ENCODE measurements at places on chromosomes 7 and 10. TPM values are rescaled to one million over a fixed set of nuclear protein-coding genes. Genes with fewer than 3 reads are reported as not detected.

GRCh38 chr10:119503821-119504220 is 38.7 kb downstream of the RGS10 start:
- no peak for DNase-seq

GRCh38 chr10:24215196-24215595 is 6.3 kb downstream of the KIAA1217 start:
- no peak for DNase-seq

GRCh38 chr10:103859161-103860086 is 4.0 kb upstream of the SH3PXD2A start:
- peak; percentile 71 for DNase-seq

DNA sequence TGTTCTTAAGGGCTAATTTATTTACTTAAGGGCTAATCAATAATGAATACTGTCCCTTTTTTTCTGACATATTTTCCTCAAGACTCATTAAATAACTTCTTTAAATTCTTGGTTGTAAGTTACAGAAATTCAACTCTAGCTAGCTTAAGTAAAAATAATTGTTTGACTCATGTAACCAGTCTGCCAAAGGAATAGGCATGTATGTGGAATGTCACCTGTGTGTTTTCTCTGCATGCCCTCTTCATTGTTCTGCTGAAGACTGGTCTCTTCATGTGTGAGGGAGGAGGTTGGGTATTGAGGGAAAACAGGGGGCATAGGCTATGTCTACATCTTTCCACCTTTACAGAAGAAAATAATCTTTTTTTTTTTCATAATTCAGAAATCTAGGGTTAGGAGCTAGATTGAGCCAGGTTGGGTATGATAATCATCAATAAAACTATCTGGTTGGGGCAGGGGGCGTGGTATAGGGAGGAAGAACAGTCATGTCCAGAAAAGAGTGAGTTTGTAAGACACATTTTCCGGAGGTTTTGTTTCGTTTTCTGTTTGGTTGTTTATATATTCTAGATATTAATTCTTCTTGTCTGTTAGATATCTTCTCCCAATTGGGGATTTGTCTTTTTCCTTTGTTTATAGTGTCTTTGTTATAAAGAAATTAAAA is 37.9 kb downstream of the EXOC4 start:
- DNase-seq, result no peak

DNA sequence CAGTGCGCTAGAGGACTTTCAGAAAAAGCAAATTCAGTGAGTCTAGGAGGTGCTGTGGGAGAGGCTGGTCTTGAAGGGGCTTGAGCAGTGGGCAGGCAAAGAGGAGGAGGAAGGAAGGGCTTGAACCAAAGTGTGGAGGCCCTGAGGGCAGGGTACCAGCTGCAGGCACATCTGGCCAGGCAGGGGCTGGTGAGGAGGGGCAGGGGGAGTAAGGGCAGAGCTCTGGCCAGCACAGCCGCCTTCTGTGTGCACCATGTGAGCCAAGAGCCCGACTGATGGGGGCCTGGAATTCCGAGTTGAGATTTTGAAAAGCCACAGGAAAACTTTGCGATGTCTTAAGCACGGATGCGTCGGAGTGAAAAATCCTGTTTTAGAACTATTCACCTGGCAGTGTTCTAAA is 74.5 kb downstream of the PRPF18 start:
- DNase-seq, result peak; percentile 47

The LAMB1 gene
- polyA plus RNA-seq, result 435 TPM

GRCh38 chr7:95986178-95986764 is 213.9 kb downstream of the DYNC1I1 start:
- DNase-seq, result no peak

The OPTN gene
- 22.4 TPM for polyA plus RNA-seq

The LRRC18 gene
- not detected for polyA plus RNA-seq

The BHLHA15 gene
- 0.10 TPM for polyA plus RNA-seq

DNA sequence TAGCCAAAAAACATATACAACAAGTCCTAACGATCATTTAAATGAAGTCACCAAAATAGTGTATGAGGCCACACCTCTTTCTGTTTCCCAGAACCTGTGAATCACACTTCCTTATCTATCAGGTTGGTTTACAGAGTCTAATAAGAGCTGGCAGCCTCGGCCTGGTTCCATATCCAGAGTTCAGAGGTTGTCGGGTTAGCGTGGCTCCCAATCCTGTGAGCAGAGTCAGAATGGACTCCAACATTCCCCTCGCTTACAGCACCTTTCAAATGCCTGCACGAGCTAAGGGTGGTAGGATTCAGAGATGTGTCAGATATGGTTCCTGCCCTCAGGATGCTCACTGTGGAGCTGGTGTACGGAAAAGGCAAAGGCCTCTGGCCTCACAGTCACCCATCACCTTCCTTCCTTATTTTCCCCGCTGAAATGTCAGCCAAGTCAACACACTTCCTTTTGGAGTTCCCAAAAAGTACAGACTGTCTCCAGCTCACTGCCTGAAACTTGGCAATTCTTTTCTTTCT is 6.0 kb downstream of the IL15RA start:
- DNase-seq, result no peak

- no peak for DNase-seq
These were observed 136.4 kb upstream of the ODAD2 start for GRCh38 chr10:28135258-28135657.

DNA sequence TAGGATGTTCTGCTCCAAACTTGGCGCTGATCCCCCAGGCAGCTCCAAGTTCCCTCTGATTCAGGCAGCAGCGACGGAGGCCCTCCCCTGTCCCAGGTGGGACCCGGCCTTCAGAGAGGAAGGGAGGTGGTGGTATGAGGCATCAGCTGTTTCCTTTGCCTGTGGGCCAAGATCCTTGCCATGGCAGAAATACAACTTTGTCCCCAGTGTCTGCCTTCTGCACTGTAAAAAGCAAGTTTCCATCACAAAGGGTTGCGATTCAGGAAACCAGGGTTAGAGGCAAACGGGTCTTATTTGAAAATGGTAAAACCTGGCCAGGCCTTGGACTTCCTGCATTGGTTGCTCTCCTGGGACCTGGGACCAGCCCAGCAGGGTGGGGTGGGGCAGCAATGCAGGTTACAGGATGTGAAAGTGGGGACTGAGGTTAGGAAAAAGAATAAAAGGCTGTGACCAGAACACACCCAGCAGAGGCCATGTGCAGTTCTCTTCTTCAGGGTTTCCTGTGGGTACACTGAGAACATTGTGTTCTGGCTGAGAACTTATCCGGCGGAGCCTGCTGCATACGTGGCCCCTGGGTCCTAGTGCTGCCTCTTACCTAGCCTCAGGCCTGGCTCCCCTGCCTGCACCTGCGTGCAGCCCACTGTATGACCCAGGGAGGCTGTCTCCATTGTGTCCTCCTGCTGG is 25.1 kb upstream of the DDIT4 start:
- peak; percentile 35 for DNase-seq

- DNase-seq, result no peak
These were observed 23.0 kb upstream of the GPR146 start for GRCh38 chr7:1021366-1021765.

GRCh38 chr7:117800406-117800805 is 72.8 kb downstream of the CTTNBP2 start:
- no peak for DNase-seq

GRCh38 chr10:35262436-35262835 is 73.9 kb upstream of the CCNY start:
- DNase-seq, result no peak

DNA sequence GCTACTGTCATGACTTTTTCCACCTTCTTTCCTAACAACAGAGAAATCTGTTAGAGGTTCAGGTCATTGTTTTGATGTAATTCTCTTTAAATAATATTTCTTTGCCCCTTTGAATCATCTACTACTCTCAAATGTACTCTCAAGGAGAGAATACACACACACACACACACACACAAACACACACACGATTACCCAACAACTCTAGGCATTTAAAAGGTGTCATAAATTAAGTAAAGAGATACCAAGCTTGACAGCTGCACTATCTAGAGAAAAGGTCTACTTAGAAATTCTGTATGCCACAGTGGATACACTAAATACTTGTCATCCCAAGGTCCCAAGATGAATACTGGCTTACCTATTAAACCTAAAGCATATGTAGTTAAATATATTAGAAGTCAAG is 4.8 kb downstream of the PANK1 start:
- DNase-seq, result no peak

The CYP26C1 gene
- not detected for polyA plus RNA-seq

DNA sequence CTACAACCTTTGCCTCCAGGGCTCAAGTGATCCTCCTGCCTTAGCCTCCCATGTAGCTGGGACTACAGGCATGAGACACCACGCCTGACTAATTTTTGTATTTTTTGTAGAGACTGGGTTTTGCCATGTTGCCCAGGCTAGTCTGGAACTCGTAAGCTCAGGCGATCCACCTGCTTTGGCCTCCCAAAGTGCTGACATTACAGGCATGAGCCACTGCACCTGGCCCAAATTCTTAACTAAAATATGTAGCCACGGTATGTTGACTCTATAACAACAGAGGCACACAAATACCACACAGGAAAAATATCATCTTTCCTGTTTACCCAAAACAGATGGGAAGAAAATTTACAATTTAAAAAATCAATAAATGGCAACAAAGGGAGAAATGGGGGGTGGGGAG is 115.8 kb downstream of the ATE1 start:
- DNase-seq, result no peak

GRCh38 chr10:70500368-70500767 is 21.8 kb downstream of the PALD1 start:
- no peak for DNase-seq

GRCh38 chr10:10020945-10021344 is 996.7 kb upstream of the CELF2 start:
- no peak for DNase-seq

The NCF1 gene
- 0.05 TPM for polyA plus RNA-seq

The GRID2IP gene
- polyA plus RNA-seq, result 0.06 TPM

DNA sequence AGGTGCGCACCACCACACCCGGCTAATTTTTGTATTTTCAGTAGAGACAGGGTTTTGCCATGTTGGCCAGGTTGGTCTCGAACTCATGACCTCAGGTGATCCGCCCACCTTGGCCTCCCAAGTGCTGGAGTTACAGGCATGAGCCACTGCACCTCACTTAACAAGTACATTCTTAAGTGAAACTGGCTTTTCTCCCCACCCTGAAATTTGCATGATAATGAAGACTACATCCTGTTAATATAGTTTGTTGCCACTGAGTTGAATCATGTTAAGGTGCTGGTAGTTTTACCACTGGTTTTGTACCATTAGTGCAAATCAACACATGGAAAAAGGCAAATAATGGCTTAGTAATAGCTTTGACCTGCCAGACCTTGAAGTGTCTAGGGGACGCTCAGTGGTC is 62.2 kb downstream of the MPLKIP start:
- no peak for DNase-seq

GRCh38 chr7:128869944-128870285 is 7.3 kb downstream of the ATP6V1F start:
- no peak for DNase-seq

- no peak for DNase-seq
These were observed 94.1 kb downstream of the FZD1 start for GRCh38 chr7:91358303-91358702.

The CDC14C gene
- polyA plus RNA-seq, result not detected

DNA sequence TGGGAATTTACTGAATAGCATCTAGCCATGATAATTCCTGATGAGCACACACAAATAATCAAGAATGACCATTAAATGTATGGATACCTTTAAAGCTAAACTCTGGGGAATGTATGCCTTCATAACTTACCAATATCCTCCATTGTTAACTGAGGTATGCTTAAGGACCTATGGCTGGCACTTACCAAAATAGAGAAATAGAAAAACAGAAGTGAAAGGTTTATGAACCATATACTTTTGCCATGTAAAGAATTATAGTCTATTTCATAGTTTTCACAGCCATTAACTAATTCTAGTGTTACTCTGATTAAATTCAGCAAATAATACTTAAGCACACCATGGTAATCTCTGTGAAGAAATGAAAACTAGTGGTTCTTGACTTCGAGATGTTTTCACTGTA is 1360.6 kb upstream of the LRRTM3 start:
- DNase-seq, result no peak

The TECPR1 gene
- polyA plus RNA-seq, result 6.6 TPM

DNA sequence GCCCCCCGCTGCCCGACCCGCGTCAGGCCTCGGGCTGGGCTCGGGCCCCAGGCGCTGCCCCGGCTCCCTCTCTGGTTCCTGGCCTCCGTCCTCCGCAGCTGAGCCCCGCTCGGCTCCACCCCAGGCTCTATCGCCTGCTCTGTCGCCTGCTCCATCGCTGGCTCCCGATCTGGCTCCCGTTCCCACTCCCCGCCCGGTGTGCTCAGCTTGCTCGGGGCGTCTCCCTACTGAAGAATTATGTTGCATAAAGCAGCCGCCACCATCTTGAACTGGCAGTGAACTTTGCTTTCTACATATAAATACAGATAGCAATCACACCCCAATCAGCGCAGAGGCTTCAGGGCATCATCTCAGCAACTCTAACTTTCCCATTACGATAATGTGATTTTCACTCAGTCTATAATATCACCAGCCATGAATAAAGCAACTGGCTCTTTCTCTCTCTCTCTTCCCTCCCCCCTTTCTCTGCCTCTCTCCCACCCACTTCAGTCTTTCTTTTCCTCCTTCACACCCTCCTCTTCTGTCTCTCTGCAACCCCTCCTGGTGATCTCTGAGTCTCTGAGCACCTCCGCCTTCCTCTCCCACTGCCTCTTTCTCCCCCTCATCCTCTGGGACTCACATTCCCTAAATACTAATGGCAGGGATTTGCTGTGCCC is 43.3 kb upstream of the BTRC start:
- DNase-seq, result peak; percentile 80

The JAKMIP3 gene
- polyA plus RNA-seq, result 0.02 TPM

GRCh38 chr10:84423719-84424118 is 95.3 kb downstream of the CCSER2 start:
- no peak for DNase-seq

DNA sequence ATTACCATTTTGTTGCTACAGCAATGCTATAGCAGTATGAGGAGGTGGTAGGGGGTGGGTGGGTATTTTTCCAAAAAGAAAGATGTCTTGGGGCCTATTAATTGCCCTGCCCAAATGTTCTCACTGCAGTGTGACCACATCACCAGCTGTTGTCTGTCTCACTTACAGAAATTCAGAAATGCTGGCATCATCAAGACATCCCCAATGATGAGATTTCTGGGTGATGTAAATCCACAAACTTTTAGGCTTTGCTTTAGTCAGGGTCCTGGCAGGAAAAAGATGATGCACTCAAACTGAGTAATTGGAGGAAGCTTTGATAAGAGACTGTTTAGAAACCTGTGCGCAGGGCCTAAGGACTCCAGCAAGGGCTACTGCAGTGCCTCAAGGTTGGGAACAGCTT is 56.2 kb upstream of the OPN4 start:
- no peak for DNase-seq
